ENCODE measurements at places on chromosomes 12 and 14.

GRCh38 chr12:47745485-47746041 lies 13.1 kb downstream of the RAPGEF3 start:
- DNase-seq, result no peak

DNA sequence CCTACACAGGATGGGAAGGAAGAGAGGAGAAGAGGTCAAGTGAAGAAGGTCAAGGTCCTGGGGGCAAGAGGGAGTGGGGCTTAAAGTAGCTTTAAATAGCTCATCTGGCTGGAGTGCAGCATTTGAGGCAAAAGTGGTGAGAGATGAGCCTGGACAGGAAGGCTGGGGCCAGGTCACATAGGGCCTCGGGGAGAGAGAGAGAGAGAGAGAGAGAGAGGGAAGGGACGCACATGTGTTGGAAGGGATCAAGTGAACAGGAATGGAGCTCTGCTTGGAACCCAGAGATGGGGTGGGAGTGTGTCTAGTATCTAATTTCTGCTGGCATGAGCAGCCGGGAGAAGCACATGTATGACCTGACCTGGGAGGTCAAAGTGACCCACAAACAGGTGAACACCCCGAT lies 407.5 kb downstream of the MED13L start:
- DNase-seq, result no peak

DNA sequence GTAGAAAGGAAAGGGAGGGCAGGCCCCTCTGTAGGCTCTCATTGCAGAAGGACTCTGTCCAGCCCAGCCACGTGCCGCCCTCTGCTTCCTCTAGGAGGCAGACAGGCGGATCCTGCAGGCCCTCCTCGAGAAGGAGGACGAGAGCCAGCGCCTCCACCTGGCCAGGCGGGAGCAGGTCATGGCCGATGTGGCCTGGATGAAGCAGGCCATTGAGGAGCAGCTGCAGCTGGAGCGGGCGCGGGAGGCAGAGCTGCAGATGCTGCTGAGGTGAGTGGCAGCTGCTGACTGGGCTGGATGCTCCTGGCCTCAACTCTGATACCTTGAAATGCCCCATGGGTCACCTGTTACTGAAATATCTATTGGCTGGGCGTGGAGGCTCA lies 10.9 kb downstream of the TCHP start:
- DNase-seq, result peak; percentile 41

DNA sequence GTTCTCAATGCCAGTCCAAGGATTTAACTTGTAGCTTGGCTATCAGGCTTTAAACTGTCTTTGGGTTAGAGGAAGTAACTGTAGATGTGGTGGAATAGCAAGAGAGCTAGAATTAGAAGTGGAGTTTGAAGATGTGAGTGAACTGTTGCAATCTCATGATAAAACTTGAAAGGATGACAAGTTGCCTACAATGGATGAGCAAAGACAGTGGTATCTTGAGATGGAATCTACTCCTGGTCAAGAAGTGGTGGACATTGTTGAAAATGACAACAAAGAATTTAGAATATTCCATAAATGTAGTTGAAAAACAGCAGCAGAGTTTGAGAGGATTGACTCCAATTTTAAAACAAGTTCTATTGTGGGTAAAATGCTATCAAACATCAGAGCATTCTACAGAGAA lies 199.0 kb downstream of the DUSP6 start:
- peak; percentile 54 for DNase-seq

DNA sequence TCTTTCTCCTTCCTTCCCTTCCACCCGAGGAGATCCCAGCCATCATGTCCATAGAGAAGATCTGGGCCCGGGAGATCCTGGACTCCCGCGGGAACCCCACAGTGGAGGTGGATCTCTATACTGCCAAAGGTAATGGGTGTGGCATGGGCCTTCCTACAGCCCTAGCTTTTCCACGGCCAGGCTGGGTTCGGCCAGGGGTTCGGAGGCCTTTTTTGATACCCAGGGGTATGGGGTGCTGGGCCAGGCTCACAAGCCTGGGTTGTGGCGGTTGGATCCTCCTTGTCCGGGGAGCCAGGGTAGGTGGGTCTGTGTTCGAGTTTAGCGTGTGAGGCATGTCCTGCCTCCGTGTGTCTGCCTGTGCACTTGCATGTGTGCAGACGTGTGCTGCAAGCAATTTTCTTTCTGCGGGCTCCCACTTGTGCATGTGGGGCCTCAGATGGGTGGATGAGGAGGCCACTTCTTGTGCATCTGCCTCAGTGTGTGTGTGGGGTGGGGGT lies 1.5 kb downstream of the ENO2 start:
- DNase-seq, result no peak

DNA sequence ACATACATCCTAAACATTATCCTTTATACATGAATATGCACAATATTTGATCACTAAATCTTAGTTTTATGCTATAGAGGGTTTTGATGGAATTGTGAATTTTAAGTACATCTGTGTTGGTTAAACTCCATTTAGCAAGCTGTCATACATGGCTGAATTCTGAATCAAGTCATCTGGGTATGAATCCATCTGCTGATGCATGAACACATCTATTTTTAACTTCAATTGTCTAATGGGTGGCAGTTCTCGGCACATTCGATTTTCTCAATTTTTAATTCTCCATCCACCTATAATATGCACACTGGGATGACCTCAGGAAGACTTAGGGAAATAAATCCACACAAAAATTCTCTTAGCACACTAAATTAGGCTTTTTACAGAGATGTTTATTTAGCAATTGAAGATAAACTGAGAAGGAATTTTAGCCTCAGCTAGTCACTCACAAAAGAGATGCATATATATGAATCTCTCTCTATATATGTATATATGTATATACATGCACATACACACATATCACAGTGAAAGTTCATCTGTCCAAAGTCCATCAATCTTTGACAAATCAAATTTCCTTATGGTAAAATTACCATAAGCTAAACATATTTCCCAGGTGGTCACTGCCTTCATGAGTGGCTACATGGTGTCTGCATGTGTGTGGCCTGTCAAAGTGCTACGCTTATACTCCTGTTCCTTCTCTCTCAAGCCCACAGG lies 44.5 kb upstream of the VPS33A start:
- DNase-seq, result no peak

- DNase-seq, result no peak
These were observed 101.4 kb upstream of the FKBP4 start for GRCh38 chr12:2693244-2693860.

GRCh38 chr12:41709463-41710285 lies 435.0 kb downstream of the GXYLT1 start:
- DNase-seq, result peak; percentile 1

DNA sequence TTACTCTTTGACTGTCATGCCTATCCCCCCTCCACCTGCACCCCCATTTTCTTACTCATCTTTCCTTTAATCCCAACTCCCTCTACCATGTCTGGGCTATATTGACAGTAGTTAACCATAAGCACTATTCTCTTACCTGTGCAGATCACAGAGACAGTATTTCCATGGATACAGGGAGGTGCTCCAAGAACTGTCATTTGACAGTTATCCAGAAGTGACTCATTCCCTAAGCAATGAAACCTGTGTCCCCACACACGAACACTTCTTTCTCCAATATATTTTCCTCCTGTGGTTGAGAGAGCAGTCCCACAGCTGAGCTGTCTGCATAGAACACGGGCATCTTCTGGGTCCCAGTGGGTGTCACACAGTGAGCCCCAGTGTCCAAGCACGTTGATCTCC lies 68.8 kb downstream of the CD163L1 start:
- no peak for DNase-seq

DNA sequence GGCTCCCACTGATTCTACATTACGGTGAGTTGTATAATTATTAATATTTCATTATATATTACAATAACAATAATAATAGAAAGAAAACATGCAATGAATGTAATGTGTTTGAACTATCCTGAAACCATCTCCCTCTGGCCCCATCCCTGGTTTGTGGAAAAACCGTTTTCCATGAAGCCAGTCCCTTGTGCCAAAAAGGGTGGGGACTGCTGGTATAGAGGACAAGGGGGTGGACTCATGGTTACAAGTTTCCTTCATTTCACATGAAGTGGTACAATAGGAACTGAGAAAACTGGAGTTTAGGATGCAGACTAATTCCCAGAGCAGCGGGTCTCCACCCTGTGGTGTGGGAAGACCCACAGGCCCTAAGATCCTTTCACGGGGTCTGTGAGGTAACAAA lies 3.0 kb upstream of the C1RL start:
- DNase-seq, result no peak

DNA sequence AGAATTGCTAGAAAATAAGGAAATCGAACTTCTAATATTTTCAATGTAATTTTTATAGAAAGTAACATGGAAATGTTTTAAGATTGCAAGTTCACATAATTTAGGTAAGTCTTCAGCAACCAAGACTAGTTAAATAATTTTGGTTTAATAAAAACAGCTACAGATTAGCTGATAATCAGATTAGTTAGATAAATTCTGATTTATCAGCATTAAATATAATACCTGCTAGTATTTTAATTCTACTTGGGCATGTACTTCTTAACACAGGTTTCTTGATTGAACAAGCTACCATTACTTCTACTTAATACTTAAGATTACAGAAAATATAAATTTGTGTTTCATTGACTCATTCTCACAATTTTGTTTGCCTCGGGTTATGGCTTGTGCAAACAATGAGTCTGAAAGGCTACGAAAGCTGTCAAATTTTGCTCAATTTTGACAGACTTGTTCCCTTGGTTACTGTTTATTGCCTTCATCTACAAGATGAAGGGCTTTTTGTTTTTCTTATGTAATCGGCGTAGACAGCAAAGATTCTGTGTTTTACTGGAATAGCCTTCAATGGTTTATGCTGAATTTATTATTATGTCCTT lies 116.1 kb upstream of the NUDT4 start:
- no peak for DNase-seq

- peak; percentile 7 for DNase-seq
These were observed 21.1 kb upstream of the KCNA5 start for GRCh38 chr12:5022465-5023061.

- DNase-seq, result no peak
These were observed 1.3 kb downstream of the GOLT1B start for GRCh38 chr12:21502872-21503271.

DNA sequence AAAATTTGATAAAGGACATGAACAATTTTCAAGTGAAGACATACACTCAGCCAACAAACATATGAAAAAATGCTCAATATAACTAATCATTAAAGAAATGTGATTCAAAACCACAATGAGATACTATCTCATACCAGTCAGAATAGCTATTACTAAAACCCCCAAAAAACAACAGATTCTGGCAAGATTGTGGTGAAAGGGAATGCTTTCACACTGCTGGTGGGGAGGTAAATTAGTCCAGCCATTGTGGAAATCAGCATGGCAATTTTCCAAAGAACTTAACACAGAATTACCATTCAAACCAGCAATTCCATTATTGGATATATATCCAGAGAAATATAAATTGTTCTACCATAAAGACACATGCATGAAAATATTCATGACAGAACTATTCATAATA lies 18.7 kb upstream of the TAS2R14 start:
- no peak for DNase-seq

- peak; percentile 9 for DNase-seq
These were observed 79.4 kb downstream of the C12orf75 start for GRCh38 chr12:105409801-105410471.

DNA sequence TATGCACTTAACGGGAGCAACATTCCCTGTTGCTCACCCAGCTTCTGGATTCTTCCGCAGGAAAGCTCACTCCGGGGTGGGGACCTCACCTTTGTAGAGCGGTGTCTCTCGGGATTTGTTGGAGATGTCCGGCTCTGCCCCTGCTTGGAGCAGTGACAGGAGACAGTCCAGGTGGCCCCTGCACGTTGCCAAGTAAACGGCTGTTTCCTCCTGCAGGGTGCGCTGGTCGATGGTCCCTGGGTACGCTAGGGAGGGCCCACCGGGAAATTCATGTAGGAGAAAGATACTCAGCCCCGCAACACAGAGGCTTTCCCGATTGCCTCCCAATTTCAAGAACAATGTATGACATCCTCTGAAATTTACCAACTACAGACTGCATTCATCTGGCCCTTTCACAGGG lies 23.1 kb downstream of the ASB2 start:
- DNase-seq, result no peak

DNA sequence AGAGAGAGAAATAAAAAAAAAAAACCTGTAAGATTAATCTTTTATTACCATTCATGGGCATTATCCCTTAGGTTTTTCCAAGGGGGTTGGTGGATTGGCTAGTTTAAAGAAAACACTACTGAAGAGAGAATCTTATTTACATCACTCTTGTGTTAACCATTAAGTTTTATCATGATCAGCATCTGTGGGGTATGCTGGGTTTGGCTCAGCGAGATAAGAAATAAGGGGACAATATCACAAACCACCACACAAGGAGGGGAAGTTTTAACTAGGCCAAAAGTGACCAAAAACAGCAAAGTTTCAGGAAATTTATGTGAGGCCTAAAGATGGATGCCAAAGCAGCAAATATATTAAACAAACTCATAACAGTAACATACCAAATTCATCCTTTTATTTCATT lies 548.6 kb downstream of the SLC16A7 start:
- no peak for DNase-seq

- no peak for DNase-seq
These were observed 12.1 kb downstream of the NKX2-1 start for GRCh38 chr14:36507847-36508417.

DNA sequence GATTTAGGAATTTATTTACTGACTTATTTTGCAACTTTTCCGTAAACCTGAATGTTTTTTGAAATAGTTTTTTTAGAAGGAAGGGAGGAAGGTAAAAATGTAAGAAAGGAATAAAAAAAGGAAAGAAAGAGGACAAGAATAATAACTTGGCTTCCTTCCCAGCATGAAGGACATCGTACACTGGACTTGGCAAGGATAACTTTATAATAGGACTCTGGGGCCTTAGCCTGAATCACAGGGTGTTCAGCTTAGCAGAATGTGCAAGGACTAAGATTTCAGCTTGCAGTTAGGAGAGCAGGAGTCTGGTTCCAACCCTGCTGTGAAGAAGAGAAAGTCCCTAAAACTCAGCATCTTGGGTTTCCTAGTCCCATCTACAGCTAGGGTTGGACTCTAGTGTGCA lies 1053.3 kb downstream of the VRK1 start:
- DNase-seq, result no peak

DNA sequence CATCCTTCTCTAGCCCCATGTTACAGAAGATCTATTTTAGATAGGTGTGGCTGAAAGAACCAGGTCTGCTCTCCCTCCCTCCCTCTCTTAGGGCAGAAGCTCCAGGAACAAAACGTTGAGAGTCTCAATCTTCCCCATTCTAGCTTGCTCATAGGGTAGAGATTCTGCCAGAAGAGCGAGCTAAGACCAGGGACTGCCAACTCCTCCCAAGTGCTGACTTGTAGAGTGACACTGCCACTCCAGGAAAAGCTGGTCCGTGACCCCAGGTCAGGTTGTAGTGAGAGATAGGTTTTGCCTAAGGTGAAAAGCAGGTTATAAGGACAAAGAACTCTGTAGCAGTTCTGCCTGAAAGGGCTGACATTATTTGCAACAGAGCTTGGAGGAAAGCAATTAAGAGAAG lies 73.4 kb downstream of the INSM2 start:
- DNase-seq, result no peak
